ENCODE measurements at places on chromosomes 5 and 9.

- no peak for DNase-seq
Measured at GRCh38 chr5:93677359-93677891, 64.0 kb downstream of the POU5F2 start.

- DNase-seq = peak; percentile 21
Measured at GRCh38 chr5:151825445-151825844, 53.7 kb downstream of the G3BP1 start.

- DNase-seq = peak; percentile 54
Measured at GRCh38 chr9:135602789-135603481, 36.4 kb downstream of the GLT6D1 start.

DNA sequence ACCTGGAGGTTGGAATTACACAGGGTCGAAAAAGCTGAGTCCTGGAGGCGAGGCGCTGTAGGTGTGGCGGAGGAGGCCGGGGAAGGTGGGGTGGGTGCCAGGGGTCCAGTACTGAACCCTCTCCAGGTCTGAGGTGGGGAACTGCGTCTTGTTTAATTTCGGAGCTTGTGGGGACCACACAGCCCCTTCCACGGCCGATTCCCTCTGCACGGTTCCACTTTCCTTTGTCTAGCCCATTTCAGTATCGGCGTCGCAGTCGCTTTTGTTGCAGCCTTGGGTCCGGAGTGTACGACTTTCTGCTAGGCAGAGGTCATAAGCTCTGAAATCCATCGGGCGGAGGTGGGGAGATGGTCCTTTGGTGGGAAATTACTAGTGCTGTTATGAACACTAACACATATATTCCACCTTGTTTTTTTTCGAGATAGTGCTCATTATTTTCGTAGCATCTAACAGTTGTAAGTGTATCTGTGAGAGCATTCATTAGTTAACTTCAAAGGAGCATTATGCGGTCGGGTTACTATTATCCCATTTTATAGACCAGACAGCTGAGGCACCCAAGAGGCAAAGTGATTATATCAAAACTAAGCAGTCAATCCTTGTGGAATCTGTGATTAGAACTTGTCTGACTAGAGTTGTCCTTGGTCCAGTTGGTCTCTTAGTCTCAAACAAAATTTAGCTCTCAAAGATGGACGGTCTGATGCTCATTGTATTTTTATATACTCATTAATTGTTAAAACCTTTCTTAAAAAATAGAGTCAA, 737 bp downstream of the RNF180 start:
- DNase-seq = no peak

DNA sequence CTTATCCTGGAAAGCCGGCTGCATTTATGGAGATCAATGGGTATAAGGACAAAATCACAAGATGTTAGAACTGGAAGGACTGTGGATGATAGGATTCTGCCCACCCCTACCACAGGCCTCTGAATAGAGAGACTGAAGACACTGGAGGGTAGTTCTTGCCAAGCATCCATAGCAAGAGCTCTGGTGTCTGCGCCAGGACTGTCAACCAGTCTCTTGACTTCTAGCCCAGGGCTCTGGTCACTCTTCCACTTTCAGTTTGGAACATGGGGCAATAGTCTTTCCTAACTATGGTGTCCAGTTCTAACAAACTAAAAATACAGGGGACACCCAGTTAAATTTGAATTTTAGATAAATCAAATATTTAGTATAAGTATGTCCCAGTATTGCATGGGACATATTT, 23.4 kb downstream of the LARP1 start:
- DNase-seq = no peak

GRCh38 chr5:177595991-177596774, 3.7 kb upstream of the B4GALT7 start:
- no peak for DNase-seq

DNA sequence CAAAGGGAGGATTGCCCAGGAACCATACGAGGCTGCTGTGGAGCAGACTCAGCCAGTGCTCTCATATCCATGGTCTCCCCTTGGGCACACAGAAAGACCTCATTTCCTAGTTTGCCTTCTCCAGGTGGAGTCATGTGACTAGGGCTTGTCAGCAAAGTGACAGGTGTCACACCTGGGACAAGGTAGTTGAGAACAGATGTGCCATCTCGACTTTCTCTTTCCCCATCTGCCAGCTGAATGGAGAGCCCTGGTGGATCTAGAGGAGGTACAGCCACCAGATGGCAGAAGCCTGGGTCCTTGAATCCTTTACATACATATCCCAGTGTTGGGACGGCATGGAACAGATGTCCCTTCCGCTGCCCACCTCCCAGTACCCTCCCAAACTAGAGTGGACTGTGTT, 42.9 kb upstream of the ALDOB start:
- DNase-seq = no peak

DNA sequence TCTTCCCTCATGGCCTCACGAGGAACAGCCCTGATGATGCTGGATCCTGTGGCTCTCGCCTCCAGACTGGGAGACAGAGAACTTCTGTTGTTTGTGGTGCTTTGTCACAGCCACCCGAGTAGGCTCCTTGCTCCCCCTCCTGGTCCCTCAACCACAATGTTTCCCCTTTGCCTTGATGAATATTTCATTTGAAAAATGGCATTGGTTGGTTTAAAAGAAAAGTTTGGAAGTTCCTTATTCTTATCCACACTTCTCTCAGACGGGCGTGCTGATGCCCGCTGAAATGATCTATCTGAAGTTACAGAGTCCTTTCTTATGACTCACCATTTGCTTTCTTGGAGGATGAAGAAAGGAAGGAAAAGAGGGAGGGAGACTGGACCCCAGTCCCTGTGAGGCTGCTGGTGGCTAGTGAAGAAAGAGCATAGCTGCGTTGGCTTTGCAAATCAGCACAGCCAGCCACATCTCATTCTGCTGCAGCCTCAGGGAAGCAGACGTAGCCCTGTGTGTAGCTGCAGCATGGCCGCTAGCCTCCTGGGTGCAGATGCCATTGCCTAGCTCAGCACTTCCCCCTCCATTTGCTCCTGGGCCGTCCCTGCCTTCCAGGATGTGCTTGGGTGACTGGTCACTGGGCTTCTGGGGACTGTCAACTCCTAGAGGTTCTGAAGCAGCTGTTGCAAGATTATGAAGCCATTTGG, 185.9 kb downstream of the ERCC6L2 start:
- peak; percentile 16 for DNase-seq

DNA sequence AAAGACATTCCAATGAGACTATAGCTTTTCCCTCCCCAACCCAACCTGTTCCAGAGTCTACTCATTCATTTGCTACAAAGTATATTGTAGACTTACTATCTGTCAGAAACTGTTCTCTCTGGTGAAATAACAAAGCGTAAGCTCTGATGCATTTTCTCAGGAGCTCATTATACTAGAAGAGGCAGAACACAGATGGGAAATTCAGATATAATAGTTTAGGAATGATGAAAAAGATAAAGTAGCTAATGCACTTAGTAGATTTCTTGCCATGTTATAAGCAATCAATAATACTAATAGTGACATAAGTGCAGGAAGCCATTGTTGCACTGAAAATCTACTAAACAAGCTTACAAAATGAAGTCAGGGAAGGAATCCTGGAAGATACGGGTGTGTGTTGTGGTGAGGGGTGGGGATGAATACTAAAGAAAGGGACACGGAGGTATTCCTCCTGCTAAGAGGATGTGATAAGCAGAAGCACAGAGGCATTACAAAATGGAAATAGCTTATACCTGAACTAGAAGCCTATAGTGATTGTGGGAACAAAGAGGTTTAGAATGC, 78.2 kb downstream of the HCN1 start:
- no peak for DNase-seq

DNA sequence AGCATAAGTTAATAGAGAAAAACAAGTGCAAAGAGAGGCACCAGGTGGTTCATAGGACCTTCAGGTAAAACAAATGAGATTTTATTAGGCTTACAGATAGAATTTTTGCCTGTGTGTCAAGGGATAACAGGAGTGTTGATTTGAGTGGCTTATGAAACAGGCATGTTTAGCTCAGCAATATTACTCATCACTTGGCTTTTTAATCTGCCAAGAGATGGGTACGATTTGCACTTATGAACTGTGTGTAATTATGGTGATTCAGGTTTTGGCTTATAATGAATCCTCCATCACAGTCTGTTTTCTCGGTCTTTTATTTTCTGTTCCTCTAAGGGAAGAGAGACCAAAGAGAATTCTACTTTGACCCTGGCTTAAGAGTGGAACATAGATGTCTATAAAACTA, 199.3 kb downstream of the DMRTA1 start:
- no peak for DNase-seq

DNA sequence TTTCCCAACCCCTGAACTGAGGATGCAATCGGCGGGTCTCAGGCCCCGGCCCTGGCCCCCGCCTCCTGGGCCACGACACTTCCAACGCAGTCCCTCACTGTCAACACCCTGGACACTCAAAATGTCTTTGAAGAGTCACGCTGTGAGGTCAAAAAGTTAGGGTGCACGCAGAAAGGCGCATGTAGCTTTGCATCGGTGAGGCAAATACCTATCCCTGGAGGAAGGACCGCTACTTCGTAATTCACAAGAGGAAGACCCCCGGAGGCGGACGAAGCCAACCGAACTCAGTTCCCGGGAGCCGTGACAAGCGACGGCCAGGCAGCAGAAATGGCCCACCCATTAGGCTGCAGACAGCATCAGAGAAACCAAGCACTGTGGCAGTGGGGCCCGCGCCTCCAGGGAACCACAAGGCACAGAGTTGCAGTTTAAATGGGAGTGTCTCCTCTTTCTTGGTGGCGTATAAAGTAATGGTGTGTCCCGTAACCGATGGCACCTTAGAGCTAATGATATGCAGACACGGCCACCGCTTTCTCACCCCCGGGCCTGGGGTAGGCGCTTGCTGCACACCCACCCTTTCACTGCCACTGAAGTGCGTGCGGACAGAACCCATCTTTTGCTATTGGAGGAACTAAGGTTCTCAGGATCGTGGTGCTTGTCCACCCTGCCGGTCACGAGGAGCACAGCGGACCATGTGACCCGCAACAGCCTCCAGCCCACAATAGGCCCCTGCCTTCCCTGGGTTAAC, 9.0 kb downstream of the ADAMTS2 start:
- DNase-seq = no peak

DNA sequence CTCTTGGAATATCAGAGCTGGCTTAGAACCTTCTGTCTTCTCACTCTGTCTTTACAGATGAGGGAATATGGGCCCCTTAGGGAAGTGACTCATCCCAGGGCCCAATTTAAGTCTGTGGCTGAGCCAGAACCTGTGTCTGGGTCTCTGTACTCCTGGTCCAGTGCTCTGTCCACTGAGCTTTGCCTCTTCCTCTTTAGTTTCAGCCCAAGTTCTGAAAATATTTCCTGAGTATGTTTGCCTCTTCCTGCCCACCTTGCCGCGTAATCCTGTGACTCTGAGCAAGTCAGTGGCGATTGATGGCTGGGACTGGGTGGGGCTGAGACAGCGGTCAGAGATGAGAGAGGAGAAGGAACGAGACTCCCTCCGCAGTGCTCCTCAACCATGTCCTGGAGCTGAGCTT, 7.8 kb downstream of the IER5L start:
- no peak for DNase-seq

DNA sequence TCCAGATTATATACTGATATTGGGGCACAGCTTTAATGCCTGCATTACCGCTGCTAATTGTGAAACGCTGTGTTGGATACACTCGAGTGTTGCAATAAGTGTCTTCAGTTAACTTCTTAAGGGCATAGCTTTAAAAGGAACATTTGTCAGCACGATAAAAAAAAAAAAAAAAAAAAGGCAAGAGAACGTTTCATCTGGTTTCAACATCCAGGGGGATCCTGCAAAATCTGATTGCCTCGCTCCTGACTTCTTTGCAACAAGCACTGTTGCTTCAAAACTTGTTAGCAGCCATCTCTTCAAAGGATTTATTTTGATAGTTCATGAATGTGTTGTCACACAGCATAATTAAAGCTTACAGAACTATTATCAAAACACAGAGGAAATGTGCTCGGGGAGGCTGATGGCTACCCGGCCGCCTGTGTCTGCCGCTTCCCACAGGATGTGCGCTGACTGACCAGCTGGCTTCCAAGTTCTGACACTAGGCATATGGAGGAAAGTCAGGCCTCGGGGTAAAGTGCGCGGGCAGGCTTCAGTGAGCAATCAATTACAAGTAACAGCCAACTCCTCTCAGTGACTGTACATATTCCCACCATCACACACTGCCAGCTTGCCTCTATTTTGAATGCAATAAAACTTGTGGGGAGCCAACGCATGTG, 77.7 kb downstream of the EBF1 start:
- no peak for DNase-seq

- no peak for DNase-seq
Measured at GRCh38 chr9:71483436-71483835, 284.9 kb downstream of the CEMIP2 start.

DNA sequence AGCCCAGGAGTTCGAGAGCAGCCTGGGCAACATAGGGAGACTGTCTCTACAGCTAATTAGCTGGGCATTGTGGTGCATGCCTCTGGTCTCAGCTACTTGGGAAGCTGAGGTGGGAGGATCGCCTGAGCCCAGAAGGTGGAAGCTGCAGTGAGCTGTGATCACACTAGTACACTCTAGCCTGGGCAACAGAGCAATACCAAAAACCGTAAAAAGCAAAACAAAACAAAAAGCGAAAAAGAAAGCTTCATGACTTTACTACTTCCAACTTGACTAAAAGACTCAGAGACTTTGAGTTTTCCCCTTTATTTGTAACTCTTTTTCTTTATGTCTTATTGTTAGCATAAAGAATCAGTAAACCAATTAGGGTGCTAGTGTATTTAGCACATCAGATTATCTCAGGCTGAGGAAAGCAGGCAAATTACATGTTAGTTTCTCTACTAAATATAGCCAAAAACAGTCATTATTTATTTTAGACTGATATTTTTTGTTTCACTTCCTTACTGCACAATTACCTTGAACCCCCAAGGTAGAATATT, 5.4 kb downstream of the RAD17 start:
- no peak for DNase-seq

DNA sequence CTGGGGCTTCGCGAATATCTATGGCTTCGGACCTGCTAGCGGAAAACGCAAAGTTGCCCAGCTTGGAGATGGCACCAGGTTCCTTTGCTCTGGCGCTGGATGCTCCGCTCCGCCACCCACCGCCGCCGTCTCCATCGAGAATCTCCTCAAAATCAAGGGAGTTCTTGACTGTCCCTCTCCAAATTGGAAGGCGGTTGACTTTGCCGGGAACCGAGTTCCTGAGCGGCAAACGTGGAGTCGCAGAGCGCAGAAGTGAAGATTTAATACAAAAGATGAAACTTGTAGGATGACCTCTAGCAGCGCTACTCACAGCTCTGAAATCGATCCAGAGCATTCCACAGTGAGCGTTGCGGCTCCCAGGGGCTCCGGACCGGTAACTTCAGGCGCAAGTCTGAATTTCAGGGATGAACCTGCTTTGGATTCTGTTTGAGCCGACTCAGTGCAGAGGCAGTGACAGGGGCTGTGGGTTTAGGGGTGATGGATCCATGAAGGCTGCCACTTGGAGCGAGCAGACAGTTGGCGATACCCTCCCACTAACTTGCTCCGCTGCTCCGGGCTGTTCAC, 1641.5 kb upstream of the C9orf72 start:
- no peak for DNase-seq

- no peak for DNase-seq
Measured at GRCh38 chr9:136297766-136298735, 5.8 kb downstream of the CCDC187 start.

- DNase-seq = no peak
Measured at GRCh38 chr5:85841653-85842052, 776.1 kb upstream of the COX7C start.
